Right lung (tissue), 10 donors: ENCODE measurements at places on chromosomes 6 and 20. TPM values are rescaled to one million over a fixed set of nuclear protein-coding genes. Genes with fewer than 3 reads are reported as not detected.

VSX1 gene
- polyA plus RNA-seq: not detected

DNA sequence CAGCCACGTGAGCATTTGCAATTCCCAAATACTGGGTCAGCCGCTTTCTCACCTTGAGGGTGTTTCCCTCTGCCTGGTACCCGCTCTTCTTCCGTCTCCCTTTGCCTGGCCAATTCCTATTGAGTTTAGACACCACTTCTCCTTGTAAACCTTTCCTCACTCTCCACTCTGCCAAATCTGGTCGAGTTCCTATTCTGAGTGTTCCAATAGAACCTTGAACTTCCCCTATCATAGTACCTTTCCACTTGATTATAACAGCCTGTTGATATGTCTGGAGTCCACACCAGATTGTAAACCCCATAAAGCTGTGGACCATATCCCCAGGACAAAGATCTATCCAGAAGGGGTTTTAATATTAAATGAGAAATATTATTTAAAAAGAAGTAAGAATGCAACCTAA, 36.0 kb upstream of the EDN1 start:
- DNase-seq: no peak

GRCh38 chr6:106572436-106572835, 56.9 kb downstream of the RTN4IP1 start:
- DNase-seq: no peak

HLA-DRA gene
- 68.4 TPM for polyA plus RNA-seq

DNA sequence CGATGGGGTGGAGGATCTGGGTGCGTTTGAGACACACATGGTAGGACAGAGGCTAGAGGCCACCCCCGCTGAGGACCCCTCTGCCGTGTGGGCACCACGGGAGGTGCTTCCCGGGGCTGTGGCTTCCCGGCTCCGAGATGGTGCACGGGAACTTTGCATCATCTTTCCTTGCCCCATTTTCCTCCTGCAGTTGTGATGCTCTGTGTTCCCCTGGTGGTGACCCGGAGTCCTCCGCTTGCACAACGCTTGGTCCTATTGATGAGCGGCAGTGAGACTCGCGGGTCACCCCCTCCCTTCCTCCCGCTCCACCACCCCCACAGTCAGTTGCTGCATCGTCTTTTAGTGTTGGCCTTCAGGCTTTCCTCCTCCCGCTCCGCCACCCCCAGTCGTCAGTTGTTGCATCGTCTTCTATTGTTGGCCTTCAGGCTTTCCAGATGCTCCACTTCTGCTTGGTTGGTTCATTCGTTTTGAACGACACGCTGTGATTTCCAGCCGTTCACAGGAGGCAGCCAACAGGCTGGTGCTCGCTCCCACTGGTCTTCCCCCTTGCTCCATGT, 37.3 kb downstream of the PYGB start:
- no peak for DNase-seq

DNA sequence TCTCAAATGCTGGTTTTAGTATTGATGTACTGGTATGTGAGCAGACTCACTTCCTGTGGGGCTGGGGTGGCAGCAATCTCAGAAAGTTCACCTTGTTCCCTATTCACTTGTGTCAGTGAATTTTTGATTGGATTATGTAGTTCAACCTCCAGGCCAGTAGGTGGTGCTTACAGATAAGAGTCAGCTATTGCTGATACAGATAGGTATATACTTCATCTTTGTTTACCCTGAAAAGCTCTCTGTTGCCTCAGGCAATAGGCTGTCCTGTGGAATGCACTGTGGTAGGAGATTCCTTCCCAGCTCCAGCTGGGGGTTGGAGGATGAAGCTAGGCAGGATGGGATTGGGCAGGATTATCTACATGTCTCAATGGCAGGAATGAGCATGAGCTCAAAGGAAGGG, 851.2 kb upstream of the EYS start:
- no peak for DNase-seq

SPDEF gene
- polyA plus RNA-seq: 3.1 TPM
